Stimulated activated CD8-positive, alpha-beta memory T cell treated with anti-CD3 and anti-CD28 coated beads, Interleukin-15, amount 100 ng/mL, for 1 hour (primary cell): ENCODE measurements at places on chromosomes 5 and 9.

DNA sequence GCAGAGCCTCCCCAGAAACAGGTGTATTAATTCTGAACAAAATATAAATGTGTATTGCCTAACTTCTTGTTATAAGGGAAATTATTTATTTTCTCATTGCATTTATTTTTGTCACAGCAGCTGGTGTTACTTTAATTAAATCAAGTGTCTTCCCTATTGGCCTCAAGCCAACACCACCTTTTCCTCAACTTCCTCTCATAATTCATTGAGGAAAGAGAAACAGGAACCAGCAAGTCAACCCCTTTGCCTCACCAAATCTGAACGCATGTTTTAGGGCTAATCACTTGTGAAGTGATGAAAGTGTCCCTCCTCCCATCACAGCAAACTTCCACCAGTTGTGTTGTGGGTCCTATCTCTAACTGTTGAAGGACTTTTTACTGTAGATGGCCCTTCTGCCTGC, 73.1 kb downstream of the DIRAS2 start:
- no peak for DNase-seq

- no peak for DNase-seq
These were observed 181.3 kb upstream of the GNA14 start for GRCh38 chr9:77829420-77829819.

DNA sequence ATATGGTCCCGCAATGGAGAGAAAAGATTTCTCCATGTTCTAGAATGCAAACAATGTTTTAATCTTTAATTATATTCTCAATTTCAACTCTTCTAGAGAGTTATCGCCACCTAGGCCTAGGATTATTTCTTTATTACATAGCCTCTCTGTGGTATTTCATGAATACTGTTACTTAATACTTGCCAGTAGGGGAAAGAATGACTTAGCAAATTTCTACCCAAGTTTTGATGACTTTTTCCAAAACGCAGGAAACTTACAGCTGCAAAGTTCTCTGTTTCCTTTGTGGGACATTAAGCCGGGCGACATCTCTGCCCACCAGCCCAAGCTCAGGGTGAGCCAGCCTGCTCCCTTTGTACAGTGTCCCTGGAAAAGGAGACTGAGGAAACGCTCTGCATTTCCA, 73.8 kb downstream of the MED27 start:
- DNase-seq, result no peak

DNA sequence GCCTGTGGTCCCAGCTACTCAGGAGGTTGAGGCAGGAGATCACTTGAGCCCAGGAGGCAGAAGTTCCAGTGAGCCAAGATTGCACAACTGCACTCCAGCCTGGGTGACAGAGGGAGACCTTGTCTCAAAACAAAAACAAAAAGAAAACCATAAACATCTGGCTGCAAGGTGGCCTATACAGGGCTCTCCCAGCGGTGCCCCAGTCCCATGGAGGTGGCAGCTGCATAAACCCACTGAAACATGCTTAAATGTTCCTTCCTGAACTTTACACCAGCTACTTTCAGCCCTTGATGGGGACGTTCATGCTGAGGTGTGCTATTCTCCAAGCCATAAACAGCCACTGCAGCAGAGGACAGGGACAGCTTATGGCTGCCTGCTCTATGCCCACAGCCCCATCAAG, 35.6 kb downstream of the DROSHA start:
- no peak for DNase-seq

- DNase-seq, result no peak
These were observed 59.1 kb downstream of the HABP4 start for GRCh38 chr9:96509026-96509425.

- DNase-seq, result no peak
These were observed 421.7 kb upstream of the KIF2A start for GRCh38 chr5:61884252-61884855.

DNA sequence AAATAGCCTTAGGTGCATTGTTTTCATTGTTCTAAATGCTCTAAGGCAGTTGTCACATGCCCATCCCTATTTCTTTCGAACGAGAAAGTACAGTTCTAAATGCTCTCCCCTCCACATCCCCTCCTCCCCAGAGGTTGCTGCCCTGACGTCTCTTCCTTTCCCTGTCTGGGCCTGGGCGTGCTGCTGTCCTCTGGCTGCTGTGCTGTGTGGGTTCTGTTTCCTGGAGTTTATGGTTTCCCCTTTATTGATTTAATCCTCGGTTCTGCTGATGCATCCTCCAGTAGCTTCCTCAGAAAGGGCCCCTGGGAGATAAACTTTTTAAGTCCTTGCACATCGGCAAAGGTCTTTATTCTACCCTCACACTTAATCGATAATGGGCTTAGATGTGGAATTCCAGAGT, 48.8 kb downstream of the MVB12B start:
- no peak for DNase-seq

DNA sequence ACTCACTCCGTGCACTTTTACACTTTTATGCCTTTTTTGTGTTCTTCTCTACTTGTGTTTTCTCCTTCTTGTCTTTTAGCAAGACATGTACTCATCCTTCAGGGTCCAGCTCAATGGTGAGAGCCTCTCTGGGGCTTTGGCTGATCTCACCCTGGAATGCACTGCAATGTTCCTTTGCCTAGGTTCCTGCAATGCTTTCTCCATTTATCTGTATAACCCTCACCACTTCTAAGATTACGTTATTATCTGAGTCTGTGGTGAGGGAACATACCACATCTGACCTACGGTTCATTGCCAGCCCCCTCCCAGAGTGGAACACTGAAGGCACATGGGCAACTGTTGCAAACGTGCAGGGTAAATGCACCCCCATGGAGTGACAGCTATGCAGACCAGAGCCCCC, 47.3 kb downstream of the KCNIP1 start:
- no peak for DNase-seq

GRCh38 chr5:74866596-74867162, 492 bp upstream of the FAM169A start:
- DNase-seq, result no peak

DNA sequence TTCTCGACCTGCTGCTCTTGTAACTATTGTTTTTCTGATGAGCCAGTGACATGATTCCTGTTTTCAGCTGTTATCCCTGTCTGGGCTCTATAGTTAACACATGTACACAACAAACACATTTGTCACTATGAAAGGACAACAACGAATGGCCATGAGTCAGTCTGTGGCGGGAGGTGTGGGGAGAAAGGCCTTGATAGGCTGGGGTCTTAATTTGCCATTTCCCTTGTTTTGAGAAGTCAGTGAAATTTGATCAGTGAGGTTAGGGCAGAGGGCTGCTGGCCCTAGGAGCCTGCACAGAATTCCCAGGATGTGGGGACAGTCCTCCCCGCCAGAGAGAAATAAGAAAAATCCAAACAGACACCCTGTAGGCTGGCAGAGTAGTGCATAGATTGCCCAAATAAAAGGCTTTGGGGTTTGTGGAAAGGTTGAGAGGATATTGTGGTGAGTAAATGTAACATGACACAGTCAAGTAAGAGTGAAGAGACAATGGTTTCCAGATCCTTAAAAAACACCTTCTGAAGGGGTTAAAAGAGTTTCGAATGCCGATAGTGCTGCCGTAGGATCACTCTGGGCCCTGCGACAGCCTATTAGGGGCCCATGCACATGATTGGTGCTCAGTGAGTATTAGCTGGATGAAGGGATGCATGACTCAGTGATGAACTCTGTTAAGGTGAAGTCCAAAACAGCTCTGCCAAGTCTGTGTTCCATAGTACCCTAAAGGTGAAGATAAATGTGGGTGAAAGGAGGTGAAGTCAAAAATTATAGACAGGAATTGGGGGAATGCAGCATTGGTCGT, 110.9 kb upstream of the PRRC1 start:
- DNase-seq, result no peak

GRCh38 chr9:108545436-108545835, 310.4 kb downstream of the ACTL7B start:
- DNase-seq, result no peak

- no peak for DNase-seq
These were observed 93.9 kb downstream of the LHFPL2 start for GRCh38 chr5:78554670-78555069.

- no peak for DNase-seq
These were observed 3.3 kb upstream of the RNF44 start for GRCh38 chr5:176540476-176540899.

DNA sequence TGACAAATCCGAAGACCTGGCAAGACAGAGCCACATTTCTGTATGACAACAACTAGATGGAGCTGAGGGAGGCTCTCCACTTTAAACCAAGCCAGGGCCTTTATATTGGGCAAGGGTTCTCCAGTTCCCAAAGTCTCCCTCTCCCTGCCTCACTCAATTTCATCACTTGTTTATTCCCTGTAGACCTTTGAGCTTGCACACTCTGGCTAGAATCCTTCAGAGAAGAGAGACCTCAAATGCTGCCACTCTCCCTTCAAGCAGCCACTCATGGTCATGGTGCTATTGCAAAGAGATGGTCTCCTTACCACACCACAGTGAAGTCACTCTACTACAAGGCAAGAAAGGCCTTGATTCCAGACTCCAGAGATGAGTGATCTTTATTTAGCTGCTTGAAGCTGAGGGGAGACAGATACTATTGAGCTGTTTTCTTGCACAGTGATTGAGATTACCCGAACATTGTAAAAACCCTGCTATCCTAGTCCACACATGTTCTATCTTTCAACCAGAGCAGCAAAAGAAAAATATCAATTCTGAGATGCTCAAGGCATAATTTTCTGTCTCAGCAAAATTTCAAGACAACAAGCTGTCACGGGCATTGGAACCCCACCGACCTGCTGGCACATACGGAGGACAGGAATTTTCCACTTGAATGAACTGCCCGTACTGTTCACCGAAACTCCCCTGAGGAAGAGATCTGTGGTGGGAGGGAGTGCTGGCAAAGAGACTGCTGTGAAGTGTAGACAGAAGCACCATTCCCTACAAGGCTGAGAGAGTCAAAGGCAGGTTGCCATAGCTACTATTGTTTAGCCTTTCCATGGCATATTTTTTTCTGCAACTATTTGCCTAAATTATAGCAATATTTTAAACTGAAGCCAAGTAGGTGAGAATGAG, 81.1 kb downstream of the CDO1 start:
- DNase-seq, result no peak

GRCh38 chr9:123475407-123475806, 119.4 kb downstream of the CRB2 start:
- DNase-seq, result no peak

GRCh38 chr5:106017243-106017857, 1653.4 kb downstream of the EFNA5 start:
- DNase-seq, result no peak

DNA sequence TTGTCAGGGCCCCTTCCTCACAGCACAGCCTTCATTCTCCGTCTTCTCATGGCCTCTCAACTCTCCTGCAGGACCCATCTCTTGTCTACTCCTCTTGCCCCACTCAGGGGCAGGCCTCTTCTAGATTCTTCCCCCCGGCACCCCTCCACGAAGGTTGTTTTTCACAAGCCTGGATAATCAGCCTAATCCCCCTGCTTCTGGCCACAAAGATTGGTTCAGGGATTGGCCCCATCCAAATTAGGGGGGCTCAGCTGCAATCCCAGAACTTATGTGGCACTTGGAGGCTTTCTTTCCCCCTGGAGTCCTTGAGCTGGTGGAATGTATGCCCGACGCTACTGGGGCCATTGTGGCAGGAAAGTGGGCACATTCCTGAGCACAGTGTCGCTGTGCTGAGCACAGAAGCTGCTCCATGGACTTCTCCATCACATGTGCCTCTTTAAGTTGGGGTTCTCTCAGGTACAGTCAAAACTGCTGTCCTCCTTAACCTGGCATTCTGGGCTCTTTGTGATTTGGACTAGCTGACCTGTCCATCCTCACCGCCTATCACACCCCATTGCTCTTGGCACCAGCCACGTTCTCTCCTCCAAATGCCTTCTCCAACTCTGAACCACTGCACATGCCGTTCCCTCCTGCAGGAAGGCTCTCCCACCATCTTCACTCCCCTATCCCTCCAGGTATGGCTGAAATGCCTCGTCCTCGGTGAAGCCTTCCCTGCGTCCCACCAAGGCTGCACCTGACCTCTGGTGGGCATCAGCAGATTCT, 66.8 kb upstream of the RNF130 start:
- no peak for DNase-seq

DNA sequence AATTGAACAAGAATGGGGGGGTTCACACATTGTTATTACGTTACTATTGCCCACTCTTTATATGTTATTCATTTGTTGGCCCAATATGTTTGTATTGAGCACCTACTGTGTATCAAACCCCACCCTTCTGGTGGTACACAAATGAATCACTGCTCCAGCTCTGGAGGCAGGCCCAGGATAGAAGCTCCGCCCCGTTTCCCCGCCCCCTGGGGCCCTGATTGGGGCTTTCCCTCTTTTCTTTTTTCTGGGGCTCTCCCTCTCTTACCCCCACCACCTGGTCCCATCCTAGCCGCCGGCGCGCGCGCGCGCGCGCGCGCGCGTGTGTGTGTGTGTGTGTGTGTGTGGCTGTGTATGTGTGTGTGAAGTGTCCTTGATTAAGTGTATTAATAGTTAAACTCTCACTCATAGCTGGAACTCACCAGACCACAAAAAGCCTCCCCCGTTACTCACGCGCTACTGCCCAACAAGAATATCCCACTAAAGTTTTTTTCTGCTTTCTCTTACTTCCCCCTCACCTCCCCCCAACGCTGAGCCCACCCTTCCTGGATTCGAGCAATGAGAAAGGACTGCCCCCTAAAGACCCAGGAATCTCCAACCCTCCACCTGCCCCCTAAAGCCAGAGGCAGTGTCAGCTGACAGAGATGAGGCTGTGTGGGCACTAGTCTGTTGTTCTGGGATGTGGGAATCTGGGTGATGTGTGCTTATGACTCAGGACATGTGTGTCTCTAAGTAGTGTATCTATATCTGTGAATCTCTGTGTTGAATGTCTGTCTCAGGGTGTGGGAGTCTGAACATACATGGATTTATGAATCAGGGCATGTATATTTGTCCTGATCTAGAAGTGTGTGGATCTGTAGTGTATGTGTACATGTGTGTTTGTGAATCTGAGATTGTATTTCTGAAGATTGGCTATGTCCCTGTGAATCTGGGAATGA, 4.0 kb downstream of the CXXC5 start:
- peak; percentile 55 for DNase-seq

GRCh38 chr5:143445776-143446175, 42.3 kb upstream of the NR3C1 start:
- DNase-seq, result no peak

DNA sequence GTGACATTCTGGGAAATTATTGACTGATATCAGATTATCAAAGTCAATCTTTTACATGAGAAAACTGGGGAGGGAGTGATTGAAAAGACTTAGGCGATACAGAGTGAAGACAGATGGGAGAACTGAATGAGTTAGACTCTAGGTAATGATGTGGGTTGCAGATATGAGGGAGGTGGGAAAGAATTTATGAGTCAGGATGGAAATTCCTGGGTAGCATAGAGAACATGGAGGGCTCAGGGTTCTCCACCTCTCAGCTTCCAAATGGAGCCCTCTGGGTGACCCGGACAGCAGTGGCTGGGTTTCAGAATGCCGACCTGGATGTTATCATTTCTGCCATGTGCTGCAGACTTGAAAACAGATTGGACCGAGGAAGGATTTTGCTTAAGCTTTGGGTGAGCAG, 75.4 kb upstream of the SHB start:
- DNase-seq, result no peak
